HFF-Myc (cell line): ENCODE measurements at places on chromosomes 13 and 19.

- DNase-seq, result no peak
Observed at GRCh38 chr19:7866399-7867091, 7.6 kb downstream of the PRR36 start.

DNA sequence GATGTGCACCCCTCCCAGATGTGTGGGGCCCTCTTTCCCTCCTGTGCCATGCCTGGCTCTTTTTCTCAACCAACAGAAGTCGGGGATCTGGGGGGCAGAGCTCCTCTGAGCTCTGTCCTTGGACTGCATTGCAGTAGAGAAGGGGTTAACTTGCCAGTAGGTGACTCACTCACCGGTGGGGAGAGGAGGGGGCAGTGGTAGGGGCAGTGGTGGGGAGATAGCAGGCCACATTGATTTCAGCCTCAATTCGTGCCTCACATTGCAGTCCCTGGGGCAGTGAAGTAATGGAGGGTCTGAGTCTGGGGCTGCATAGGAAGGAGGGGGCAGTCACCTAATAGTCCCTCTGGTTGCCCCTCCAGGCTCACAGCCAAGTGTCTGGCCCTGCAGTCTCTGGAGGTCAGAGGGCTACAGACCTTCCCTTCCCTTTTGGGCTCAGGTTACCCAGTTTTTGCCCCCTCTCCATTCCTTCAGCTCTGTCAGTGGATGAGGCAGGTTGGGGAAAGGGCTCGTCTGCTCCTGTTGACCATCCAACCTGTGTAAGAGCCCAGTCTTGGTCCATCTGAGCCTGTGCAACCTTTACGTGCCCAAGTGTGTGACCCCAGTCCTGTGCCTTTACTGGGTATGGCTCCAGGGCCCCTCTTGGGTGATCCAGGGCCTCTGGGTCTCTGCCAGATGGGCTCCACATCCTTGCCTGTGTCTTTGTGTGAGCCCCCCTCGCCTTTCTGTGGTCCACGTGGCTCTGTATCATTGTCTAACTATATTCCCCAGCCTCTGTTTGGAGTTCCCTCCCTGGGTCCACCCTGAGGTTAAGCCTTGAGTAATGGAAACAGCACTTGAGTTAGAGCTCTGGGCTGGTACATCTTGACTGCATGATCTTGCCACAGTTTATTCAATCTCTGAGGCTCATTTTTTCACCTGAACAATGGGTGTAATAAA, 13.0 kb downstream of the CIC start:
- no peak for DNase-seq

GRCh38 chr13:46874006-46874405, 22.8 kb downstream of the HTR2A start:
- no peak for DNase-seq

DNA sequence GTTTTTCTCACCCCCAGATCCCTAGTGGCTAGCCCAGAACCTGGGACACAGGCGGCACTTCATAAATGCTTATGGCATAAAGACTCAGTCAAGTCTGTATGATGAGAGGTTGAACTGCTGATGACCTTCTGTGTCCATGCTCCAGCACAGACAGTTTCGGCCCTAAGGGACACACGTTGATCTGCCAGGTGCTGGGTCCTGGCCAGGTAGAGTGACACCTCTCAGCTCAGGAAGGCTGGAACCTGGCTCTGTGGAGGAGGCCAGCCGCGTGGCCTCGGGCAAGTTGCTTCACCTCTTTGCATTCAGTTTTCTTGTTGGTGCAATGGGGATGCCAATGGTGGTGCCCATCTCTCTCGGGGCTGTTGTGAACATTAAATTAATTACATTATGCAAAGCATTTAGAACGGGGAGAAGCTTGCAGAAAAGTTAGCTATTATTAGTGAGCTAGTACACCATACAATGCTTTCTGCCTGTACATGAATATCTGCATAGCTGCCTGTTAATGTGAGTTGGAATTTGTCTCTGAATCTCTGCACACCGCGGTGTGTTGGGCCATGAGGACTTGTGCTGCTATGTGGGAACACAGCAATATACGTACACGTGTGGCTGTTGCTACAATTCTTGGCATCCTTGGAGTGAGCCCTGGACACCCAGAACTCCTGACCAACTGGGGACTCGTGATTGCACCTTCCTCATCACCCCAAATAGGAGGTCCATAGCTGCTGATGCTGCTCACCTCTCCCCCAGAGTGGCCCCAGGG, 8.4 kb downstream of the GADD45B start:
- DNase-seq, result no peak

DNA sequence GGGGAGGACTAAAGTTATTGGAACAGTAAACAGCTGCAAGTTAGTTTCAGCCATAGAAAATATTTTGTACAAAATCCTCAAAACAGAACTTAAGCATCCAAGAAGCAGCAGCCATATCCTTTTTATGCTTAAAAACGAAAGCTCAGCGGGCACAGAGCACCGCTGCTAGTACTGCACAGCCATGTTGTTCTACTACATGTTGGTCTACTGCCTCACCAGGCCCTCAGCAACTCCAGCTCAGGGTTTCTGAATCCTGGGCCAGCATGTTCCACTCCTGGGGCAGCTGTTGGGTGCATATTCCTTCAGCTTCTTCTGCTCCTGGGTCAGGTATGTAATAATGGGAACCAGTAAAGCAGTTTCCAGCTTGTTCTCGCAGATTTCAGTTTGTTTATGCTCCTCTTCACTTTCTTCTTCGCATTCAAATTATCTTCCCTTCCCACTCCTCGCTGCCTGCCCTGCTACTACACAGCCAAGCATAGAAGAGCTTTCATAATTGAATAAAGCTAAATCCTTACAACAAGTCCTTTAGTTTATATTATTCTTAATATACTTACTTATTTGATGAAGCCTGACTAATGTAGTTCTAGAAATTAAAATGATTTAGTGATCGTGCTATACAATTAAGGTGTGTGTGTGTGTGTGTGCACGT, 820.5 kb upstream of the ATXN8OS start:
- no peak for DNase-seq

GRCh38 chr19:10018263-10018662, 5.0 kb downstream of the RDH8 start:
- no peak for DNase-seq

DNA sequence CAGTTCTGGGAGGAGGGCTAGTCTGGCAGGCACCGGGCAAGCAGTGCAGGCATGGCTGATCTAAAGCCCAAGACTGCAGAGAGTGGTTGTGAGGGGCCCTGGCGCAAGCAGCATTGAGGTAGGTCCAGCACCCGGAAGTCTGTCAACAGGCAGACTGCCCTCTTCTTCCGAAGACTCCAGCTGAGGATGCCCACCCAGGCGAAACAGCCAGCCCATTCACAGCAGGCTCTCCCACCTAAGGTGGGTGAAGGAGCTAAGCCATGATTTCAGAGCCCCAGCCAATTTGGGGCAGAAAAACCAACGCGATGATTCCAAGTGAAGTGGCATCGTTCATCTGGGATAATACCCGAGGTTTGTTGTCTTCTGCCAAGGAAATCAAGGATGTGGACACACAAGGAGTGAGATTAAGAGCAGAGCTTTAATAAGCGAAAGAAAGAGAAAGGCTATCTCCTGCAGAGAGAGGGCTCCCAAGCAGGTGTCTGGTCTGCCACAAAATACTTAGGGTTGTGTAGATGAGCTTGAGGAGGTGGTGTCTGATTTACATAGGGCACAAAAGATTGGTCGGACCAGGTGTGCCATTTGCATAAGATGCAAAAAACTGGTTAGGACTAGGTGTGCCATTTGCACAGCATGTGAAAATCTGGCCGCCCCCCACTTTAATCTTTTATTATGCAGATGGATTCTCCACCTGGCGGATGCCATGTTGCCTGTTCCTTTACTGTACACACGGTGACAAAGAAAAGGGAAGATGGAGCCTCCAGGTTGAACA, 22.6 kb downstream of the FAM124A start:
- DNase-seq, result no peak

GRCh38 chr19:5503598-5503997, 48.4 kb downstream of the ZNRF4 start:
- no peak for DNase-seq

DNA sequence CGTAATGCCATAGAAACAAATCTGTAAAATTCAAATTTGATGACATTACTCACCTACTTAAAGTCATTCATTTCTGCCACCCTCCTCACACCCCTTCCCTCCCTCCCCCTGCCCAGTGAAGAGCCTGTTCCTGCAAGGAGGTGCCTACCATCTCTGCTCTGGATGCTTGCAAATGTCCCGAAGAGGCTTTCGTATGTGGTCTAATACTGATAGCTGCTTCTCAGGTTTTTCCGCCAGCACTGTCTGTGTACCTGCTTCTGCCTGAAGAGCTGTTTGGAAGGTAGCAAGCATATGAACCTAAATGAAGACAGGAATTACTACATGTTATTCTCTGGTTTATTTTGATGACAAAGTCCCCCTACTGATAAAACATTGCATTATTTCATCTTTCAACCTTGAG, 57.1 kb downstream of the GPALPP1 start:
- no peak for DNase-seq

GRCh38 chr19:20124879-20125278, 42.1 kb upstream of the ZNF486 start:
- no peak for DNase-seq

DNA sequence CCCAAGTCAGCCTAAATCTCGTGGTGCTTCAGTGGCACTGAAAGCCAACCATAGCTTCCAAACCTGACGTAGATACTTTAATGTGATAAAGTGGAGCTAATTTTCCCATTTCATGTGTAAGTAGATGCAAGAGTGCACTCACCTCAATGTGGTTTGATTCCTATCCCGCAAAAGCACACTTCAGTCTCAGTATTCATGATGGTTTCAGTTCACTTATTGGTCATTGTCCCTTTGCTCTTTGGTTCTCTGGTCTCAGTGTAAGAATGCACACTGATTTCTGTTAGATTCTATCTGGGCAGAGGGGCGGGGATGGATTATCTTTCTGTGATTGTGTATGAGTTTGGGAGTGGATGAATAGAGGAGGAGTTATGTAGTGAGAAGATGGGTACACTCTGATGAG, 340.6 kb downstream of the KCNRG start:
- no peak for DNase-seq

GRCh38 chr13:93955904-93956303, 523.6 kb downstream of the DCT start:
- no peak for DNase-seq

GRCh38 chr13:51000571-51001260, 91.1 kb downstream of the RNASEH2B start:
- no peak for DNase-seq

- no peak for DNase-seq
Observed at GRCh38 chr13:20953245-20953931, 50.8 kb upstream of the XPO4 start.

DNA sequence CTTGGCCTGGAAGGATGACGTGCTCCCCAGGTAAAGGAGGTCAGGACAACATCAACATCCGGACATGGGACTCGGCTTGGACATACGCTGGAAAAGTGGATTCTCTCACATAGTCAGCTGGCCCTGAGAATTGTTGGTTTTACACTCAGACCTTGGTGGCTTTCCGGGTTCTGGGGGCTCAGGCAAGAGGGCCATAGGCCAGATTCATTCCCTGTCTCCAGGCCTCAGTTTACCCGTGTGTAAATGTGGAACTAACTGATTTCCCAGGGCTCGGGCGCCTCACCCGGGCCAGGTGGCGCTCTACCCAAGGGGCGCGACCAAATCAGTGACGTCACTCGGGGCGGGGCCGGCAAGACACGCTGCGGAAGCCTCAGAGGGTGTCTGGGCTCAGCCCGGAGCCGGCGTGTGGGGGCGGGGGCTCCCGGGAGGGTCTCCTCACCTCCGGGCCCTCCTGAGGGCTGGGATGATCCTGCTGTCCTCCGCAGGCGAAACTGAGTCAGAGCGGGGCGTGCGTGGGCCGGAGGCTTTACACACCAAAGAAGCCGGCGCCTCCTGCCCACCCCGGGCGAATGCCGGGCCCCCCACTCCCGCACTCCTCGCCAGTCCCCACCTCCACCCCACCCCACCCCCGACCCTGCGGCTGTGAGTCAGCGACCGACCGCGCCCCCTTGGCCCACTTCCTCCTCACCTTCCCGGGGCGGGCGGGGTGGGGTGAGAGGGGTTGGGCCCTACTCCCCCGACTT, 862 bp upstream of the VASP start:
- no peak for DNase-seq

- DNase-seq, result no peak
Observed at GRCh38 chr19:17156947-17157302, 58.2 kb upstream of the USE1 start.

- DNase-seq, result no peak
Observed at GRCh38 chr13:87923753-87924152, 252.6 kb downstream of the SLITRK5 start.

GRCh38 chr19:10751109-10751953, 33.5 kb downstream of the DNM2 start:
- DNase-seq, result no peak

DNA sequence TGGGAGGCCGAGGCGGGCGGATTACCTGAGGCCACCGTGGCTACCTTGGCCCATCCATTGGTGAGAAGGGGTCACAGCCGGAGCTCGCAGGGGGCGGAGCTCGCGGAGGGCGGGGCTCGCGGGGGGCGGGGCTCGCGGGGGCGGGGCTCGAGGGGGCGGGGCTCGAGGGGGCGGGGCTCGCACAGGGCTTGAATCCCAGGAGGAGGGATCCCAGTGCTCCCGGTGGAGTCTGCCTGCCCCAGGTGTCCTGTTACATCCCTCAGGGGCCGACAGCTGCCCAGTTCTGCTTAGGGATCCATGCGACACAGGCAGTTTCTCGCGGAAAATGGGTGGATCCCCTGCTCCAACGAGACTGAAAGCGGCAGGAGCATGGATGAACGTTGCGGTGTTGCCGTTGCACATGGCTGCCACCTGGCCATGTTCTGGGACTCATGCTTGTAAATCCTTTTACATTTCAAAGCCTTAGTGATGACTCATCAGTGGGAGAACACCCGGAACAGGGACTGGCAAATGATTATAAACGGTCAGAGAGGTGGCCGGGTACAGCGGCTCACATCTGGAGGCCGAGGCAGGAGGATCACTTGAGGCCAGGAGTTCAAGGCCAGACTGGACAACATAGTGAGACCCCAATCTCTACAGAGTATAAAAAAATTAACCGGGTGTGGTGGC, 25.1 kb downstream of the TMPRSS9 start:
- peak; percentile 99 for DNase-seq

DNA sequence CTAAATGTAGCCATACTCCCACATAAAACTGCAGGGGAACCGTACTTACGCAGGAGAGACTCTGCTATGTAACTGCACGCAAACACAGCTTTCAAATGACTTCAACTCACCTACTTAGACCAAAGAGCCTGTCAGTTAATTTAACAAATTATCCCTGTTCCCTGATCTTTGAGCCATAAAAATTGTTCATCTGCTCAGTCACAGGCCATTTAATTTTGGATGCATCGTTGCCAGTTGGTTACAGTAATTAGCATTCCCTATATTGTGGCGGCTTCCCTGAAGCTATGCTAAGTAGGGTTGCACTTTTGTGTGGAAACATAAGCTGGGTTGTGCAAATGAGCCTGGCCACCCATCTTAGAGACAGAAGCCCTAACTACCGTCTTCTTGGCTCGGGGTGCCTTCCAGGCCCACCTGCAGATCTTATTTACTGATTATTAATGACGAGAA, 21.2 kb upstream of the OBI1 start:
- DNase-seq, result no peak

GRCh38 chr13:42820451-42820850, 39.1 kb downstream of the FAM216B start:
- no peak for DNase-seq
